ENCODE measurements at places on chromosomes 4 and X. TPM values are rescaled to one million over a fixed set of nuclear protein-coding genes. Genes with fewer than 3 reads are reported as not detected.

ADH1B gene
- total RNA-seq = not detected

F11 gene
- not detected for total RNA-seq

SMIM43 gene
- total RNA-seq = not detected

GSX2 gene
- not detected for total RNA-seq

USO1 gene
- 15.5 TPM for total RNA-seq

DKK2 gene
- total RNA-seq = not detected

MBNL3 gene
- total RNA-seq = 27.4 TPM

GATA1 gene
- total RNA-seq = 1.6 TPM

PCDH18 gene
- total RNA-seq = 0.10 TPM

EREG gene
- total RNA-seq = 240 TPM

RBM41 gene
- 10.9 TPM for total RNA-seq

BMX gene
- 0.10 TPM for total RNA-seq

ZMAT1 gene
- total RNA-seq = 10.2 TPM

CLGN gene
- total RNA-seq = 0.42 TPM

ABCG2 gene
- total RNA-seq = 0.10 TPM

NPNT gene
- not detected for total RNA-seq

DMRTC1 gene
- not detected for total RNA-seq

PARM1 gene
- total RNA-seq = 1.0 TPM

GRIA2 gene
- not detected for total RNA-seq

SPINK2 gene
- 2.1 TPM for total RNA-seq

ADGRG2 gene
- total RNA-seq = under 0.01 TPM

OTC gene
- not detected for total RNA-seq

CYTL1 gene
- 0.84 TPM for total RNA-seq

PPP1R2C gene
- 6.0 TPM for total RNA-seq

MAGEB6 gene
- total RNA-seq = not detected

CPE gene
- total RNA-seq = 0.10 TPM

IDH3G gene
- 42.3 TPM for total RNA-seq

MGARP gene
- total RNA-seq = not detected

TMEM144 gene
- 2.2 TPM for total RNA-seq

COL4A5 gene
- total RNA-seq = not detected

DACH2 gene
- under 0.01 TPM for total RNA-seq

ABHD18 gene
- 15.8 TPM for total RNA-seq

RIPPLY1 gene
- total RNA-seq = not detected

HTRA3 gene
- total RNA-seq = not detected

PTPN13 gene
- 2.2 TPM for total RNA-seq

RGN gene
- total RNA-seq = not detected

CDKL5 gene
- total RNA-seq = 1.6 TPM

BGN gene
- total RNA-seq = not detected

NOX1 gene
- total RNA-seq = not detected

DIPK2B gene
- total RNA-seq = not detected

PDE6B gene
- 10.4 TPM for total RNA-seq
